Liver (tissue), 10 donors: ENCODE measurements at places on chromosomes 2 and 18.
A peak's percentile ranks its signal among the peaks of the same experiment; 100 is the strongest.

- DNase-seq, result no peak
Measured at GRCh38 chr2:47403609-47404193, 745 bp downstream of the MSH2 start.

- no peak for DNase-seq
Measured at GRCh38 chr2:163670929-163671328, 64.9 kb downstream of the FIGN start.

DNA sequence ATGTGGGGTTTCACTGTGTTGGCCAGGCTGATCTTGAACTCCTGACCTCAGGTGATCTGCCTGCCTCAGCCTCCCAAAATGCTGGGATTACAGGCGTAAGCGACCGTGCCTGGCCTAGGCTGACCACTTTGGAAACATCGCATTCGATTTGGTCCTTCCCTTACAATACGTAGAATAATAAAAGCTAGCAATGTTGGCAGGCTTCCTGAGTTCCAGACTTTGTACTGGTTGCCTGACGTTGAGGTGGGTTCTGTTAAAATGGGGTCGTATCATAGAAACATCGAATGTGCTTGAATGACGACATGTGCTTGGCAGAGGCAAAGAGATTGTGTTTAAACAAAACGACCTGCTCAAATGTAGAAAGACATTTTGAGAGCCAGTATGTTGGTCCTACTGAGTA is 56.1 kb downstream of the LTBP1 start:
- no peak for DNase-seq

GRCh38 chr18:3703732-3704176 is 253.8 kb downstream of the TGIF1 start:
- DNase-seq, result peak; percentile 71

DNA sequence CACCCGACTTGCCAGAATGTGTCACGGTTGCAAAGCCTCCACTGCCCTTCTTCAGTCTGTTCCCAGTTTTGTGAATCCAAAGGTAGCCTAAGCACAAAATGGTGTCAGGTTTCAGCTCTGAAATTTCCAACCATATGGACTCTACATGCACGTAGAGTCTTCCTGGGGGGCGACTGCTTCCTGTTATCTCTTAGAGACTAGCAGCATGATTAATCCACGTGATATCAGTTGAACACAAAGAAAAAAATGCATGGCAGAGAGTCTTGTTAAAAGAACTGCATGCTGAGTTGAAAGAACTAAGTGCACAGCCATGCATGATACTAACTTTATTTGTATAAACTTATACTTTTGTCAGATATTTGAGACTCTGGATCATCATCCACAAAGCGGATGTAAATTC is 404.4 kb downstream of the SOCS6 start:
- DNase-seq, result no peak

DNA sequence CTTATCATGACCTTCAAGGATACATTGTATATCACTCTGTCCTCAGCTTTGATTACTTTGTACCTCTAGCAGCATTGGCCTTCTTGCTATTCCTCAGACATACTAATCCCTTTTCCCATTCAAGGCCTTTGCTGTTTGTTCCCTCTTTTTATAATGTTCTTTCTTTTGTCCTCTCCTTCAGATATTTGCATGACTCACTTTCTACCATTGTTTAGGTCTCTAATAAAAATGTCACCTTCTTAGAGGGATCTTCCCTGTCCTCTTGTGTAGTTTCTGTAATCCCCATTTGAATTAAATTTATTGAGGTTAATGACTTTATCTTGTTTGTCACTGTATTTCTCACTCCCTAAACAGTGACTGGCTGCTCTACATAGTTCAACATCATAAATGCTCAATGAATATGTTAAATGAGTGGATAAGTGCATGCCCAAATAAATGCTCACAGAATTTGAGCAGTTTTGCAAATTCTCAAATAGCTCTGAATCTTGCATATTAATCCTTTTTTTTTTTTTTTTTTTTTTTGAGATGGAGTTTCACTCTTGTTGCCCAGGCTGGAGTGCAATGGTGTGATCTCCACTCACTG is 135.9 kb downstream of the AGPS start:
- DNase-seq, result no peak

DNA sequence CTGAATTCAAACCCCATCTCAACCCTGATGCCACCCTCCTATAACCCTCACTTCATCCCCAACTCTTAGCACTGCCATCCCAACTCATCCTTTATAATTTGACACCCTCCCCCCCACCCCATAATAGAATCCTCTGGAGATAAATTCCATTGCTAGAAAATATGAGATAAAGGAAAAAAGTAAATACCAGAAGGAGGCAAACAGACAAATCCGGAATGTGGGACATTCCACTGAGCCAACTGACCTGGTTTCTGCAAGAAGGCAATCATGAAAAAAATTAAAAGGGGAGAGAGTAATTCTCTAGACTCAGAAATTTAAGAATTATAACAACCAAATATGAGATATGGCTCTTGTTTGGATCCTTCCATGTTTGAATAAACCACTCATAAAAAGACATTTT is 132.4 kb downstream of the CYP26B1 start:
- no peak for DNase-seq

DNA sequence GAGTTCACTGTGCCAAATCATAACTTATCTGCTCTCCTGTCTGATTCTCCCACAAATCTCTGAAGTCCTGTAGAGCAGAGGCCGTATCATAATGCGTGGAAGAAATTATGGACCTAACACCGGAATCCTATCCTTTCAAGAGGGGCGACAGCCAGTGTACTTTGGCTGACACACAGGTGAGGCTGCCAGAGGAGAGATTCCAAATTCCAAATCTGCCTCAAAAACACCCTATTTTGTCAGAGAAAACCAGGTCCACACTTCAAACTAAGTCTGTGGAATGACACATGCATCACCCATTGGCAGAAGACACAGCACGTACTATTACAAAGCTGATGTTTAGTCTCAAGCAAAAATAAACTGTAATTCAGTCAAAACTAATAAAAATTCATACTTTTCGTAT is 139.2 kb upstream of the PID1 start:
- DNase-seq, result no peak

- DNase-seq, result no peak
Measured at GRCh38 chr2:47237375-47238334, 82.5 kb upstream of the STPG4 start.

DNA sequence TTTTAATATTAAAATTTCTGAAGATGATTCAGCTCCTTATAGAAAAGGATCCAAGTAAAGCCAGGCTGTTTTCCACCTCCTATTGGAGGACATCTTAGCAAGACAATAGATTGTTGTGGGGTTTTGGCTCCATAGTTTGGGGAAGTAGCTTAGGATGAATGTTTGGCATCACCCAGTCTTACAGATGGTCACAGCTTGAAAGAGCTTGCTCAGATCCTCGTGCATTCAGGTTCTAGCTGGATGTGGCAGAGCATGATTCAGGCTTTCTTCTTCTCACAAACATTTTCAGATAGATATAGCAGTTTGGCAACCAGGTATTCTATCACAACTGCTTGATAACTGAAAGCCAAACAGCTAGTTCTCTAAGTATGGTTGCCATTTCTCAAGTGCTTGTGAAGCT is 23.6 kb upstream of the PDCL3 start:
- DNase-seq, result no peak

DNA sequence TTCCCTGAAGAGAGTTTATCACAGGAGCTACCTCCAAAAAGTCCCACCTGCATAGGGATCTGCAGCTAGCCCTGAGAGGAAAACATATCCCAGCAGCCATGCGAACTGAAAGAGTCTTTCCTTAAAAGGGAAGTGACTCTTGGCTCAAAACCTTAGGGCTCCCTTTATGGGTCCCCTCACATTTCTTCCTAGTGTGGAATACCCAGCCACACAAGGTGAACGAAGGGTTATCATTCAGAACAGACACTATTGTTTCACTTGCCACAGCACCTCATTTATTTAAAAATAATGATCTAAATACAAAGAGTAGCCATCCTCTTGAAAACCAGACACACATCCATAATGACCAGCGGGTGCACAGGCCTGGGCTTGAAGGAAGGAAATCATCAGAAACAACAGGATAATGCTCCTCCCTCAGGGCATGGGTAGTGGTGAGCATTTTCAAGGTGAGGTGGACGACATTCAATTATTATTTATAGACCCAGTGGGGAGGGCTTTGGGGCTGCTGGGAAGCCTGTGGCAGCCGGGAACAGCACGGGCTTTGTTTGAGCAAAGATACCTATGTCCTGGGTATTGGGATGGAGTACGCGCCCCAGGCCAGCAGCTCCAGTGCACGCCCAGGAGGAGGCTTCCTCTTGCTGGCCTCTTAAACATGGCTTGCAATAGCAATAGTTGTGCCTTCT is 119.0 kb upstream of the ITGA6 start:
- DNase-seq, result no peak

DNA sequence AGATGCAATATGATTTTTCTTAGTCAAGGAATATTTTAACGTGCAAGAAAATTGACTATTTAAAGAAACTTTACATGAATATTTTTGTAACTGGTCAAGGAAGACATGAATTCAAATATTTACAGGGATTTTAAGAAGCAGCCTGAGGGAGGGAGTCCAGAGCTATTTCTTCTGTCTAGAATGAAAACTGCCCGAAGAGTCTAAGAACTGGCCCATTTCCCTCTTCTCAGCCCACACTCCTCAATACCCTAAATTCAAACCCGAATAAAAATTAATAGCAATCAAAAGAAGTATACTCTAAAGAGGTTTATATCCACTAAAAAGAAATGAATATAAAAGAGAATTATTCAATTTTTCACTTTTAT is 6.5 kb upstream of the NDUFV2 start:
- no peak for DNase-seq

DNA sequence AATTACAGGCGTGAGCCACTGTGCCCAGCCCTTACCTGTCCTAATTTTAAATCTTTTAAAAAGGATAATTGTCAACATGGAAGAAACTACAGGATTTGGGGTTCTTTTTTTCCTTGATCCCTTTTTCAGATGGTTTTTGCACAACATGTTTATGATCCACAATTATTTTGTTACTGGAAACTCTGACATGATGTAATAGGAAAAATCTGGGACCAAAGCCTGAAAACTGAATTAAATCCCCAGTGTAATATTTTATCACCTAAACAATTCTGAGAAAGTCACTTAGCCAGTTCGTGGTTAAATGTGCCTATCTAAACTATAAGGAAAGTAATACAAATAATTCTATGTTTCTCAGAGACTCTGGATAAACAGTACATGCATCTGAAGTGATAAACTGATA is 1649.7 kb downstream of the LRP1B start:
- DNase-seq, result no peak

- DNase-seq, result no peak
Measured at GRCh38 chr18:67241299-67241698, 275.2 kb downstream of the DSEL start.

- DNase-seq, result no peak
Measured at GRCh38 chr18:42025974-42026625, 71.1 kb downstream of the PIK3C3 start.

- no peak for DNase-seq
Measured at GRCh38 chr2:215653344-215654030, 217.6 kb upstream of the FN1 start.

DNA sequence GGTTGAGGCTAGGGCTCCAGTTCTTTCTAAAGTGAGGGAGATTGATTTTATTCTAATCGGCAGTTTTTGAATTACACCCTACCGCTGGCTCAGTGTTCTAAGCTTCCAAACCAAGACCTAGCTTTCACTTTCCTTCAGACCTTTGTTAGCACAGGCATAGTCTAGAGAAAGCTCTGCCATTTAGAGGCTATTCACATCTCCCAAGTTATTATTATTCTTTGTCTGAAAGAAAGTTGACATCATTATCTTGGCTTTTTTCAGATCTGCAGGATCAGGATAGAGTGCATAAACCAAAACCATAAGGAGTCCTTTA is 276.8 kb downstream of the ASXL3 start:
- no peak for DNase-seq

DNA sequence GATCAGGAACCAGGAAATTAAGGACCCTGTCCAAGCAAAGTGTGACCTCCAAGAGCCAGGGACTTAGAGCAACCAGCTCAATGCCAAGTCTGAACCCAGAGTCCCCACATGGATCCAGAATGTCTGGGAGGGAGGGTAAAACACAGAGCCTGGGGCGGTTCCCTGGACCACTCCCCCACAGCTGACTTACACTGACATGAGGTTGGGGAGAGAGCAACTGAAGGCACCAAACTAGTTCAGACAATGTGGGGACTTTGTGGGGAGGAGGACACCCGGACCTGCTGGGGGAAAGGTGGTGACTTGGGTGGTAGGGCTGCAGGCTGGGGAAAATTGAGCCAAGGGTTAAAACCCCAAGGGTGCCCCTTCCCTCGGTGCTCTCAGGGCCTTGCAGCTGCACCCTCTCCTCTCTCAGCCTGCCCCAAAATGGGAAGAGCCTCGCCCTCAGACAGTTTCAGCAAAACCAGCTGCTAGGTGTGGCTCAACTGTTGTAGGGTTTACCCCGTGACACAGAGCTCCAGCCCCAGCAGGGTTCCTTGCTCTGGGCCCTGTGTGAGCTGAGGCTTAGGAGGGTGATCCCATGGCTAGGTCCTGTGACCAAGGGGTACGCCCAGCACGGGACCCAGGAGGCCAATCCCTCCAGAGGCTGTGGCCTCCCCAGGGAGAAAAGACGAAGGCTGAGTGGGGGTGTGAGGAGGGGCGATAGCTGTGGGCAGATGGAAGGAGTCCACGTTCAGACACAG is 28.6 kb downstream of the MARCO start:
- DNase-seq, result peak; percentile 29

DNA sequence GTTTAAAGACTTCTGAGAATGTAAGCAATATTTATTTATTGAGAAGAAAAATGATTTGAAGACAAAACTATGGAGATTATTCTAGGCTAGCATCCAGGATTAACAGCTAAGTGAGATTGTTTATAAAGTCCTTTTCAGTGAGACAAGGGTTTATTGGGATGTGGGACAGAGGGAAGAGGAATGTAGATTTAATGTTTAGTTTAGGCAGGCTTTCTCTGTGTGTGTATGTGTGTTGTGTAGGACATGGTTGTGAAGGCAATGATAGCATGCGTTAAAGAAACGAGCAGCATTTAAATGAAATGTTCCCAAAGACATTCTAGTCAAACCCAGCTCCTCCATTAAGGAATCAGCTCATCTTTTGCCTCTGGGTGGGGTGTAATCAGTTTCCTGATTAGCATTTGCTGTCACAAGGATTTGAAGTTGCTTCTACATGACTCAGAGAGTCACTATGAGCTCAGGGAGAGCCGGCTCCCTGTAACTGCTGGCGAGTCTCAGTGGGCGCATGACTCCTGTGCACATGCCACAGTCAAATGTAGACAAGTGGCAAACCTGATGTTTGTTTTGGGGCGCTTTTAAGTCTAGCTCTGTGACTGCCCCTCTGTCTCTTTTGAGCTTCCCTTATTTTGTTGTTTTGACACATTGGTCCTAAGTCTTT is 442.2 kb upstream of the CELF4 start:
- no peak for DNase-seq

- peak; percentile 17 for DNase-seq
Measured at GRCh38 chr2:26650713-26651469, 9.7 kb upstream of the CIB4 start.
